ENCODE measurements at places on chromosomes 2 and 18.

DNA sequence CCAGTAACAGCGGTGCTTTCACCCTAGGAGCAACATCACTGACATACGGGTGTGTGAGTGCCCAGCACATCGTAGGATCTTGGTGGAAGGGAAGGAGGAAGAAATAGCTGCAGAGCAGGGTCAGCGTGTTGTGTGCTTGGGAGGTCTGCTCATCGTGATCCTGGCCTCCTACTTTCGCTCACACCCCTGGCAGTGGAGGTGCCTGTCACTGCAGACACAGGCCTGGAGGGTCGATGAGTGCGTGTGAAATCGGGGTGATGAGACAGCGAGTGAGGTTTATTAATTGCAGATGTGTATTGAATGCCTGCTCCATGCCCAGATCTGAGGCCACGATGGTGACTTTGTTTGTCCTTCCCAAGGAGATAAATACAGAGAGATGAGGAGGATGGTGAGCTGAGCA is 126.1 kb downstream of the NCK2 start:
- no peak for DNase-seq

- DNase-seq = no peak
Observed at GRCh38 chr2:219018286-219018685, 23.0 kb downstream of the CFAP65 start.

- no peak for DNase-seq
Observed at GRCh38 chr18:80252136-80252535, 4.8 kb upstream of the PARD6G start.

DNA sequence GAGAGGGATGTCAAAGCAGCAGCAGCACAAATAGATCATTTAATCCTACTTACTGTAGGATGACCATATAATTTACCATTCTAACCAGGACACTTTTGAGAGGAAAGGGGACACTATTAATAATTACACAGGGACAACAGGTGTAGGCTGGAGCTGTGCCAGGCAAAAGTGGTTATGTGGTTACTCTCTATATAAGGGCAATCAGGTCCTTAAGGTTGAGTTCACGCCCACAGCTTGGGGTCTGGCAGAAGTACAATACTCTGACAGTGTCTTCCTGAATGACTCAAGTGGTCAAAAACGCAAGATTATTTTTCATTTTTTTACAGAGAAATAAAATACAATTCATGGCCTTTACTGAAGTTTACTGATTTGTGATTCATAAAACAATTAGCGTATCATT is 2.8 kb downstream of the PREPL start:
- DNase-seq = peak; percentile 32

DNA sequence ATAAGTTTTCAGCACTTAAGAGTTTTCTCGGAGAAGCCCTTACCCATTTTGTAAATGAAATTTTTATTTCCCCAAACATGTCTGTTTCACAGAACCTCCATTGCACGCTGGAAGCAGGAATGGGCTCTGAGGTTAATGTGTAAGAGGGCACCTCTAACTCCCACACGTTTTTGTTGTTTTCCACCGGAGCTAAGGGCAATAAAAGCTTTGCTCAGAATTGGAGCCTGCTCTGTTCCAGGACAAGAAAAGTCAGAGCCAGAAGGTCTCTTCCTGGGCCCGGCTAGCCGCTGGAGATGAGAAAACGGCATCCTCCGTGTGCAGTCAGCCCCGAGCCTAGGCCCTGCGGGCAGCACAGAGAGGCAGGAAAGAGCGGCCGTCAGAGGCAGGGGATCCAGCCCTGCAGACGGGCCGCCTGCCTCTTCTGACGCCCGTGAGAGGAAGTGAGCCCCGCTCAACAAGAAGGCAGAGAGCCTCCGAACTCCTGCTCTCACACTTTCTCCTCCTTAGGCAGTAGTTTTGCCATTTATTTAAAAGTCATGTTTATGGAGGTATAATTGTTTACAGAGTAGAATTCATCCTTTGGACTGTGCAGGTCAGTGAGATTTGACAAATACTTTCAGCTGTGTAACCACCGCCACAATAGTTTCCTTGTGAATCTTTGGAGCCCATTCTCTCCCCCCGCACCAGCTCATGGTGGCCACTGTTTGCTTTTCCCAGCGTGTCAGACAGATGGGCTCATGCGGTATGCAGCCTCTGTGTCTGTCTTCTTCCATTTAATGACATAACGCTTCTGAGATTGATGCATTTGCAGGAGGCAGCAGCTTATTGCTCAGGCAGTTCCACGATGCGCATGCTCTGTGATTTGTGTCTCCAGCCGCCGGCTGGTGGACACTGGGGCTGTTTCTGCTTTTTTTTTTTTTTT is 117.3 kb downstream of the GALR1 start:
- no peak for DNase-seq

GRCh38 chr2:40352041-40352702 is 99.7 kb downstream of the SLC8A1 start:
- no peak for DNase-seq

DNA sequence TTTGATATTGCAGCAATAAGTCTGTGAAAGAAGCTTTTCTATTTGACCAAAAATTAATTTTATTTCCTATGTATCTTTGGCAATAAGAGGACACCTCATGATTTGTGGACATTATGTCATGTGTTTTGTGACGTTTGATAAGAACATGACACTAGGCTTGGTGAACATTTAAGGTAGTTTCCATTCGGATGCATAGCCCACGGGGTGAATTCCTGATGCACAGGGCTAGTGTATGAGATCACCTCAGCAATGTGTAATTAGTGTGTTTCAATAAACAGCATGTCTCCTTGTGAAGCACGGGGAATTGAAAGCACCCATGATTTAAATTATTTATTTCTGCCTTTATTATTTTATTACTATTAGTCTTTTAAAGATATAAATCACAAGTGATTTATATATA is 146.1 kb upstream of the LINC00305 start:
- DNase-seq = no peak

All from stimulated activated CD8-positive, alpha-beta memory T cell treated with anti-CD3 and anti-CD28 coated beads, Interleukin-7, amount 100 ng/mL, for 4 hours (primary cell).